ENCODE measurements at places on chromosomes 6 and 20.

- no peak for DNase-seq
Observed at GRCh38 chr6:27679964-27680694, 207.2 kb upstream of the ZNF184 start.

DNA sequence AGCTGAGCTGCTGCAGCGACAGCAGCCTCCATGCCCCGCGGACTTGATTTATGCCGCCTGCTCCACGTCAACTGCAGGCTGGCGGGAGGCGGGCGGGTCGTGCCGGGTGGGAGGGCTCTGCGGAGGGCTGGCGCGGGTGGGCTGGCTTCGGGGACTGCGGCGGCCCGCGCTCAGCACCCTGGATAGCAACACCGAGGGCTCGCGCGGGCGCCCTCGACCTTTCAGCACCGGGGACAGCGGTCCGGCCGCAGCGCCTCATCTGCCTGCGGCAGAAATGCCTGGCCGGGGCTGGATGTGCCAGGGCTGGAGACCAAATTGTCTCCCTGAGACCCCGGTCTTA is 792 bp downstream of the SNAP25 start:
- no peak for DNase-seq

DNA sequence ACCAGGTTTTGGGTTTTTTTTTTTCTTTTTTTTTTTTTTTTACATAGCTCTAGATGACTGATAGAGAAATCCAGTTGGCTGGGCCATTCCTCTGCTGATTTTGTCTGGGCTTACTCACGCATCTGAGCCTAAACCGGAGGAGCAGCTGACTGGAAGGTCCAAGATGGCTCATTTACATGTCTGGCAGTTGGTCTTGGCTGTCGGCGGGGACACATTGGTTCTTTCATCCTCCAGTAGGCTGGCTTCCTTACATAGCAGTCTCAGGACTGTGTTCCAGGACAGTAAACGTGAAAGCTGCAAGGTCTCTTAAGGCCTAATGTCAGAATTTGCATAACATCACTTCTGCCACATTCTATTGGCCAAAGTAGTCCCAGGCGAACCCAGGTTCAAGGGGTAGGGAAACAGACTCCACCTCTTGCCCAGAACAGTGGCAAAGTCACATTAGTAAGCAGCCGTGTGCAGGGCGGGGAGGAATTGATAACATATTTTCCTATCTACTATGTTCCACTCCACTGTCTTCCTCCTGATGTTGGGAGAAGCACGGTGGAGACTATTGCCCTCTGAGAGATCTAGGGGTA is 87.0 kb downstream of the CDH22 start:
- no peak for DNase-seq

GRCh38 chr6:36443471-36444428 is 950 bp downstream of the KCTD20 start:
- no peak for DNase-seq

- no peak for DNase-seq
Observed at GRCh38 chr6:121305957-121306607, 28.2 kb downstream of the TBC1D32 start.

- DNase-seq, result no peak
Observed at GRCh38 chr6:81906709-81907204, 154.3 kb upstream of the TENT5A start.

- no peak for DNase-seq
Observed at GRCh38 chr6:106309766-106310373, 15.7 kb downstream of the ATG5 start.

DNA sequence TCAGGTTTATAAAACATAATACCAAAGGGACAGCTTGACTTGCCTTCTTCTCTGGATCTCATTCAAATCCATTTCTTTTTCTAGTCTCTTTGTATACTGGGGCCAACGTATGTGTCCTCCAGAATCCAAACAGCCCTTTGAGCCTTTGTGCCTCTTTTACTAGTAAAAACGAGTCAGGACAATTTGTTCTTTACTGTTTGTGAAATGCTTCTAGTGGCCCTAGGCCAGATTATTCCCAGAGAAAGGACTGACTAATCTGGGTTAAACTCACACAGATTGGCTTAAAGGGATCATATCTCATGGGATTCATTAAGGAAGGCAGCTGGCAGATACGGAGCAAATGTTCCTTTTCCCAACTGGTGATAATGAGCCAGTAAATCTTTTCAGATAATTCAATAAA is 32.1 kb upstream of the MANEA start:
- no peak for DNase-seq

DNA sequence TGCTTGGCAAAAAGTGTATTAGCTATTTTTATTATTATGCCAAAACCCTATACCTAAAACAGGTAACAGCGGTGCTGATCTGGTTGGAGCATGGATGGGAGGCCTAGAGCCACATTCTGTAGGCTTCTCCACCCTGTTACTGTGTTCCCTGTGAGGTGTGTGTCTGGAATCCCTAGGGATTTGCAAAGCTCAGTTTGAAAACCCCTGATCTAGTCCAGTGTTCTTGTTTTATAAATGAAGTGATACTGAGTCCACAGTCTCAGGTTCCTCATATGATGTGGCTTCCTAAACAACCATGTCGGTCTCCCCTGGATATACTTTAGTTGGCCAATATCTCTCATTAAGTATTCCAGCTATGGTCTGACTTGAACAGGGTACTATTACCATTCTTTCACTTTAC is 16.3 kb downstream of the ACSS2 start:
- no peak for DNase-seq

DNA sequence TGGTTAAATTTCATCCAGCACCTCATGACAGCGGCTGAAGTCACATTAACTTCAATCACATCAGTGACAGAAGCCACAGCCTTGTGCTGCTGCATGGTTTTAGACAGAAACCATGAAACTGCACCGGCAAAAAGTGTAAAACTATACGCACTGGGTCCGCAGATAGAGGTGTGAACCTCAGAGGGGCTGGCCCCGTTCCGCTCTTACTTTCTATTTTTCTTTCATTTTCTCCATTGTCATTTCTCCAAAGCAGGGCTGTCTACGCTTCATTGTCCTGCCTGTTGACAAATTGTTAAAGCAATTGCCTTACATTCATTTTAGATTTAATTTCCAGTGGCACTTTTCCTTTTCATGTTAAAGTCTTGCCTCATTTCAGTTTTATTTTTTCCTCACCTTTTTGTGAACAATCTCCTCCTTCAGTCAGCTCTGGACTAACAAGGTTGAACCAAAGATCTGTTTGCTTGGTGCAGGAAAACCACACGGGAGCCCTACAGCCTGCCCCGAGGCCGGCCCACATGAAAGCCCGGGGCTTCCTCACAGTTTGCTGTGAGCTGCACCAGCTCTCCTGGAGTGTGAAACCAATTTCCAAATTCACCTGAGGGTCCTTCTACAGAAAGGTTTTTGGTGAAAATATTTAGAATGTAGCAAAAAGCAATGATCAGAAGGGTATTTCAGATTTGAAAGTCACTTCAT is 63.7 kb downstream of the PRR18 start:
- DNase-seq, result no peak

DNA sequence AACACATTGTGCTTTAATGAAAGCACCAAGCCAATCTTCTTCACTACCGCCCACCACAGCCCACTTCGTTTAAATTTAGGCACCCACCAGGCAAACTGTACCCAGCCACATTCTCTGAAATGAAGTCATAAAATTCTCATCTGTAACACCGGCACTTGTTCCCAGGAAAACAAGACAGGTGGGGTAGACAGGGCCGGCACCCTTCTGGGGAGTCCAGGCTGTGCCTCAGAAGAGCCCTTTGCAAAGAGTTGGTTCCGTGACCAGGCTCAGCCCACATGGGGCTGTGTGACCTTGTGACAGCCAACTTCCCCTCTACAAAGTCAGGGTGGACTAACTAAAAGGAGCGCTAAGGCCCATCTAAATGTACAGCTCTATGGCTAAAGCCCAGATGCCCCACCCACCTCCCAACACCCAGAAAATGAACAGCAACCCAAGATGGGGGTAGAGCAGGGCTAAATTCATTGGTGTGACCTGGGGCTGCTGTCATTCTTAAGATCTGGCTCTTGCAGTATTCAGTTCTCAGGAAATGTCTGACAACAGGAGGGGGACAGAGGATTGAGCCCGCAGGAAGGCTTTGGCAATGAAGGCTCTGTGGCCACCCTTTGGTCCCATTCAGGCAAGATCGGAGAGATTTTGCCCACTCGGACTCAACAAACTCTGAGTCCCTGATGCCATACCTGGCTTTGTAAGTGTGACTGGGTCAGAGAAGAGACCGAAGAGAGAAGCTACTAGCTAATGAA is 56.7 kb downstream of the TRERF1 start:
- DNase-seq, result peak; percentile 12

GRCh38 chr6:112939563-112939962 is 592.4 kb downstream of the RFPL4B start:
- DNase-seq, result no peak

DNA sequence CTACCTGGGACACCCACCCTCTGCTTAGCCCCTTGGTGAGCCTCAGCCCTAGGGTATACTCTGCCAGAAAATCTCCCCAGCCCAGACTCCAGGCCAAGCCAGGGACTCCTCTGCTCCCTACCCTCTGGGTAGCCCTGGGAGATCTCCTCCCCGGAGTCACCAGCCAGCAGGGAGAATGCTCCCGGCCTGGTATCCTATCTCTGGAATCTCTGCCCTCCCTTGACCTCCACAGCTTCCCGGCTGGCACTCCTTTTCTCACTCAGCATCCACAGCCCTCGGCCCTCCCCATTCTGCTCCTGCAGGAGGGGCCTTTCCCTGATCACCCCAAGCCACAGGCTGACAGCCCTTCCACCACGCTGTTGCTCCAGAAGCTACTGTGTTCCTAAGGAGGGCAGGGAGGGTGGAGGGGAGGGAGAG is 22.6 kb downstream of the NOL4L start:
- no peak for DNase-seq

DNA sequence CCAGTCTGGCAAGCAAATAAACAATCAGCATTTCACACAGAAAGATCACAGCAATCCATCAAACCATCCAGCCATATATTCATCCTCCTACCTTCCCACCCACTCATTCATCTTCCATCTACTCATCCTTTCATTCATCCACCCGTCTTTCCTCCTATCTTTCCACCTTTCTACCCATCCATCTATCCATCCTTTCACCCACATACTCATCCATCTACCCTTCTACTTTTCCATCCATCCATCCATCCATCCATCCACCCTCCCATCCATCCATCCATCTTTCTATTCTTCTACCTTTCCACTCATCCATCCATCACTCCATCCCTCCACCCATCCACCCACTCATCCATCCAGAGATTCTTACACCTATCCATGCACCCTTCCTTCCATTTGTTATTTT is 49.3 kb downstream of the KIAA0319 start:
- DNase-seq, result no peak

GRCh38 chr6:169707772-169708171 is 5.8 kb downstream of the C6orf120 start:
- no peak for DNase-seq

DNA sequence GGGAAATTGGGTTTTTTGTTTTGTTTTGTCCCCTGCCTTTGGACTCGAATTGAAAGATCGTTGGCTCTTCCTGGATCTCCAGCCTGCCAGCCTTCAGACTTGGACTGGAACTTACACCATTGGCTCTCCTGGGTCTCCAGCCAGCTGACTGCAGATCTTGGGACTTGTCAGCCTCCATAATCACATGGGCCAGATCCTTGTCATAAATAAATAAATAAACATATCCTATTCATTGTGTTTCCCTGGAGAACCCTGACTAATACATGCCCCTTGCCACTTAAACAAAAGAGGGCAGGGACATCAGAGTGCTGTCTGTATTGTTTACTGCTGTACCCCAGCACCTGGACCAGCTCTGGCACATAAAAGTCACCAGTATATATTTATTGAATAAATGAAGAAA is 101.5 kb downstream of the CAP2 start:
- DNase-seq, result no peak
